ENCODE measurements at places on chromosomes 13 and 19.

DNA sequence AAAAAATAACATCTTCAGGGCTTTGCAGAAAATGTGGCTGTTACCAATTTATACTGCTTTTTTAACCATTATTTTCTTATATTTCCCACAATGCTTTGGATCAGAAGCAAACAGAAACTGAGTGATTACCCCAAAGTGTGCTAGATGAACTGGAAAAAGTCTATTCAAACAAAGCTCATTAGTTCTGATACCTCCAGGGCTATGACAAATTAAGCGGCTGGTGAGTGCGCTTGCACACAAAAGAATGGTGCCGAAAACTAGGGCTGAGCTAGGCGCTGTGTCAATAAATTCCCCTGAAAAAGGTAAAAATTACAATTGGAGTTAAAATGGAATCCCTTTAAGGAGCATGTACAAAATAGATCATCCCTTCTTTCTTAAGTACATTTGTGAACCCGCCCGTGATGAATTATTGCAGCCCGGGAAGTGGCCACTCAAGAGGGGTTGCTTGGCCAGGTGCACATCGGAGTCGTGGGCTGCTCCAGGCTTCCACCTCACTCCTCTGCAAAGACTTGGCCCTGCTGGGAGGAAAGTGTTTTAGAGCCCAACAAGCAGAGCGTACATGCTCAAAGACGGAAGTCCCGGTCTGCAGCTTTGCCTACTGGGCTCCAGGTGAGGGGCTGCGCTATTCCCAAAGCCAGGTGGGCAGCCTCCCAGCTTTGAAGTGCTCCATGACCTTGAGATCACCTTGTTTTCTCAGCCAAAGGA is 164.0 kb upstream of the ZNF507 start:
- DNase-seq: no peak

DNA sequence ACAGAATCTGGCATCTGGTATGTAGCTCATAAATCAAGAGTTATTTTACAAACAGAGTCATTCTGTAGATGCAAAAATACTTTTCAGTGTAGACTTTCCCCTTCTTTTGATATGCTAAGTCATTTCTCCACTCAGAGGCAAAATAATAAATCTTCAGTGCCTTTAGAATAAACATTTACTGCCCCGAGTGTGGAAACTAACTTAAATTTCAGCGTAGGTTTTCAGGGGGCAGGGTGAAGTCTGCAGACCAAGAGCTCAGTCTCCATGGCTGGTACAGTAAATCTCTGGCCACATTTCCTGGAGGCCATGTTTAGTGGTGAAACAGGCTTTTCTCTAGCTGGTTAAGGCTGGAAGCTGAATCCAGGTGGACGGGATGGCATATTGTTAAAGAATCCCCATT is 13.1 kb upstream of the ADPRHL1 start:
- DNase-seq: no peak

DNA sequence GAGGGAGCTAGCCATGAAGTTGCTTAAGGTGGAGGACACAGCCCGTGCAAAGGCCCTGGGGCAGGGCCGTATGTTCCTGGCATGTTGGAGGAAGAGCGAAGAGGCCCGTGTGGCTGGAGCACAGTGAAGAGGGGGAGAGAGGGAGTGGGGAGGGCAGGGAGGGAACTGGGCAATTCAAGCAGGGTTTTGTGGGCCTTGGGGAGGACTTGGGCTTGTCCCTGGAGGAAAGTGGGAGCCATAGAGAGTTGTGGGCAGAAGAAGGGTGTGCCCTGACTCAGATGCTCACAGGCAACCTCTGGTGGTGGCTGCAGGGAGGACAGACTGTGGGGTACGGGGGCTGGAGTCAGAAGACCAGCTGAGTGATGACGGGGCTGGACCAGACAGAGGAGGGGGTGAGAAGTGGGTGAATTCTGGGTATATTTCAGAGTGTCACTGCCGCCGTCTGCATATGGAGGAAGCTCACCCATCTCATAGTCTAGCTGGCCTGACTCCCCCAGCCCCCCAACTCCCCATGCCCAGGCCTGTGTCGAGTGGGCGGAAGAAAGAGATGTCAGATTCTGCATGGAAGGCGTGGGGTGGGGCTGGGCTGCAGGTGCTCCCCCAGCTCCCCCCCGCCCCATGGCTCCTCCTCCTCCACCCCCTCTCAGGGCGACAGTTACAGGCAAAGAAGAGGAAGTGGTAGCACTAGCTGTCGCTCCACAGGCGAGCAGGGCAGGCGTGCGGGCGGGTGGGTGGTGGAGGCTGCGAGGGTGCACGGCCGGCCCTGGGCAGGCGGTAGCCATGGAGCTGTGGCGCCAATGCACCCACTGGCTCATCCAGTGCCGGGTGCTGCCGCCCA is at the start of gene VAV1:
VAV1 (plus strand) TSS at position 681 of the 838 bp plus-strand sequence; CDS start at position 781, 100 bp downstream.
- DNase-seq: peak; percentile 75

DNA sequence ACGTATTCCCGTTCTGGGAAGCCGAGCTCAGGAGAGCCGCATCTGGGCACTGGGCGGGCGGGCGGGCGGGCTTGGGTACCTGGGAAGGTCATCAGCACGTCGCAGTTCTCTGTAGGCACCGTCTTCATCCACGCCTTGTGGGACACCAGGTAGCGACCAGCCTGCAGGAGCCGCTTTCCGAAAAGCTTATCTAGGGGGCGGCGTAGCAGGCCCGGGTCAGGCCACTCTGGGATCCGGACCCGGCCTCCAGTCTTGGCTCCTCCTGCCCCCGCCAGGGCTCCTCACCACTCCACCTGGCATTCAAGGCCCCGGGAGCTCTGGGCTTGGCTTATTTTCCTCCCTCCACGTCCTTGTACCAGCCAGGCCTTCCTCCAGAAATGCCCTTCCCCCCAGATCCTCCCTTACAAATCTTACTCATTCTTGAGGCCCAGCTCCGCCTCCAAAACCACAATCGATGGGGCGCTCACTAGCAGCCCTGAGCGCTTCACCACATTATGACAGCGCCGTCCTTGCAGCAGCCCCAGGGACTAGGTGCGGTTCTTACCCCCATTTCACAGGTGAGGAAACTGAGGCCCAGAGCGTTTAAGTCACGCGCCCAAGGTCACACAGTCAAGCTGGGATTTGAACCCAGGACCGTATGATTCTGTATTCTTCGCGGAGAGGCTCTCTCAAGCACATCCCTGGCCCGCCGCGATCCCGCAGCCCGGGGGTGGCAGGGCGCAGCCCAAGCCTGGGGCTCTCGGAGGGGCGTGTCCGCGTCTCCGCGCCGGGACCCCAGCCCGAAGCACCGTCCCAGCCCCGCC is 843 bp downstream of the ANO8 start:
- DNase-seq: peak; percentile 45

GRCh38 chr19:40921005-40921897 is 39.2 kb upstream of the CYP2A7 start:
- no peak for DNase-seq

DNA sequence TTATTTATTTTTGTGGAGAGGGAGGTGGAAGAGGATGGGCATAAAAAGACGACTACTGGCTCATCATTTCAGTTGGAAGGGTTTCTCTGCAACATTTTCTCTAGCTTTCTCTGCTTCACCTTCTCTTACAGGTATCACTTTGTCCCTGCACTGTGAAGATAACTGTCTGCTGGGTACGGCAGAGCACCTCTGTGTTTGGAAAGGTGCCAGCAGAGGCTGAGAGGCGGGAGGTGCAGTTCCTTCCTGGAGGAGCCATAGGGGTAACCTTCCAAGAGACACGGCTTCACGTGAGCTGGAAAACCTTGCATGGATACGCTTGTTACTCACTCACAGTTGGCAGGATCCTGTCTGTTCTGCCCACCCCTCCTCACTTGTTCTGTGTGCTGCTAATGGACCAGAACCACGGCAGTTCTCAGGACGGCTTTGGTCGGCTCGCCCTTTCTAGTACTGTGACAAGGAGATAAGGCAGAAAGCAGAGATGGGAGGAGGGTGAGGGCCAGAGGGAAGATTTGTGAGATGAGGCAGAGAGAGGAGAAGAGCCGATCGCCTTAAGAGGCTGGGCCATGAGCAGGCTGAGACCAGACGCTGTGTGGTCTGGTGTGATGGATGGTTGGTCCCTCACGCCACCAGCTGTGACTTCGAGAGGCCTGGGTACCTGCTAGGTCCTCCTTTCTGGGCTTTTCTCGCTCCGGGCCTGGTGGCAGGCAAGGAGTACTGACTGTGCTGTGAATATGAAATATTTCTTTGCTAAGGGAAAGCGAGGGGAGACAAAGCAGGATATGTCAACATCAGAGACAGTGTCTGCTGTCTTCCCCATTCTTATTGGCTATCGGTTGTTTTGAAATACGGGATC is 66.8 kb downstream of the MRPL57 start:
- no peak for DNase-seq

GRCh38 chr19:54096617-54097106 is 3.9 kb downstream of the OSCAR start:
- DNase-seq: no peak

- no peak for DNase-seq
Observed at GRCh38 chr19:50419580-50420035, 870 bp downstream of the SPIB start.

DNA sequence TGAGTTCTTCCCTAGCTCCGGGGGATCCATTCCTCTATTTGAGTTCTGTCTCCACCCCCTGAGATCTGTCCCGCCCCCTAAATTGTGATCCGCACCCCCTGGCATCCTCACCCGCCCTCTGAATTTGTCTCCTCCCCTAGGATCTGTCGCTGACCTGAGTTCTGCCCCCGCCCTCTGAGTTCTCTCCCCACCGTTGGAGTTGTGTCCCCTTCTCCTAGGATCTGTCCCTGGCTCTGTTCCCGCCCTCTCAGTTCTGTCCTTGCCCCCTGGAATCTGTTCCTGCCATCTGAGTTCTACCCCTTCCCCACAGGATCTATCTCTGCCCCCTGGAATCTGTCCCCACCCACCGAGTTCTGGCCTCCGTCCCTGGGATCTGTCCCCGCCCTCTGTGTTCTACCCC is 1.0 kb upstream of the SLC17A7 start:
- DNase-seq: no peak

DNA sequence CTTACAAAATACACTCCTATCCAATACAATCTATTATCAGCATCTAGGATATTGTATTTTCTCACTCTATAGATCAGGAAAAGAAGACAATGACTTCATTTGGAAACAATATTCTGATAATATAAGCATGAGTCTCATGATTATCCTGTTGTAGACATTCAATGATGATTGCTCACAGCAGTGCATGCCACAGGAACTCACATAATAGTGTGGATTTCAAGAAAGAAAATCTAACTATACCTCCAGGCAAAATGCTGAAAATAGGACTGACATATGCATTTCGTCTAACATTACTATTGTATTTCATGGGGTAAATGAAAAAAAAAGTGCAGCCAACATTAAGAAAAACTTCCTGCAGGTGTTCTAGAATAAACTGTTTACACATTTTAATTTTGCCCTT is 122.6 kb downstream of the POSTN start:
- DNase-seq: no peak

All from effector memory CD4-positive, alpha-beta T cell (primary cell).